ENCODE measurements at places on chromosomes 11 and 22.

DNA sequence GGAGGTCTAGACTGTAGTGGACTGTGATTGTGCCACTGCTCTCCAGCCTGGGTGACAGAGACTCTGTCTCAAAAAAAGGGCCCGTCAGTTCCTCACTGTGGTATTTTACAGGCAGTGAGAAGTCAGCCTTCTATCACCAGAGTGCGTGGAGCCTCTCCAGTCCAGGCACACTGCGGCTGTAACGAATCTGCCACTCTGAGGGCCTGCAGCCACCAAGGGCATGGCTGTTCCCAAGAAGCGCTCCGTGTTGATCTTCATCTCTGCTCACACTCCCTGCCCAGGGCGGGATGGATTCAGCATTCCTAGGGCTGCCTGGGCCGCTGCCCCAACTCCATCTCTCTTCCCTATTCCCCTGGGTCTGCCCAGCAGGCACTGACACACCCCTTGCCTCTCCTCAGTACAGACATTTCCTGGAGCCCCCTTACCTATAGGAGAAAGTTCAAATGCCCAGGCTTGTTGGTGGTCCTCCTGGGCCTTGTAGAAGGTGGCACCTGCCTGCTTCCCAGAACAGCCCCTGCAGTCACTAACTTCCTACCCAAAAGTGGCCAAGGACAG is 148.4 kb downstream of the CACNA1I start:
- DNase-seq: no peak

DNA sequence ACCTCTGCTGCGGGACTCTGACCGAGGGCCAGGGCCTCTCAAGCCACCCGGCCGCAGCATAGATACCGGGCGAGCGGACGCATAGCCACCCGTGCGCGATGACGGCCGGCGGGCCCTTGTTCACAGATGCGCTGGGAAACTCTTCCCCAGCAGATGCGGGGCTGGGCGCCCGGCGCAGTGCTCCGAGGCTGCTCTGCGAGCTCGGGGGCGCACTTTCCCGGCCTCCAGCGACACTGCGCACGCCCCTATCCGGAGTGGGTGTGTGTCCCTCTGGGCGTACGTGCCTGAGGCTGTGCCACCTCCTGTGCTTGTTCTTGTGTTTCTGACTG is 104.7 kb upstream of the E2F8 start:
- no peak for DNase-seq

GRCh38 chr11:113906038-113906437 is 1.4 kb downstream of the HTR3B start:
- peak; percentile 45 for DNase-seq

- DNase-seq: no peak
Measured at GRCh38 chr22:27583856-27584255, 217.7 kb downstream of the MN1 start.
